ENCODE measurements at places on chromosomes 13 and 19. TPM values are rescaled to one million over a fixed set of nuclear protein-coding genes. Genes with fewer than 3 reads are reported as not detected.

The ZNF135 gene
- total RNA-seq, result 1.7 TPM

The IRGC gene
- not detected for total RNA-seq

The PROSER1 gene
- 114 TPM for total RNA-seq

The LYPD3 gene
- total RNA-seq, result 3.1 TPM

The ZNF787 gene
- 38.3 TPM for total RNA-seq

The KIR2DL1 gene
- total RNA-seq, result 0.24 TPM

The APC2 gene
- 0.02 TPM for total RNA-seq

The MZT1 gene
- 23.4 TPM for total RNA-seq

The TEX26 gene
- total RNA-seq, result not detected

The TSPAN16 gene
- total RNA-seq, result not detected

The DMKN gene
- 3.7 TPM for total RNA-seq

DNA sequence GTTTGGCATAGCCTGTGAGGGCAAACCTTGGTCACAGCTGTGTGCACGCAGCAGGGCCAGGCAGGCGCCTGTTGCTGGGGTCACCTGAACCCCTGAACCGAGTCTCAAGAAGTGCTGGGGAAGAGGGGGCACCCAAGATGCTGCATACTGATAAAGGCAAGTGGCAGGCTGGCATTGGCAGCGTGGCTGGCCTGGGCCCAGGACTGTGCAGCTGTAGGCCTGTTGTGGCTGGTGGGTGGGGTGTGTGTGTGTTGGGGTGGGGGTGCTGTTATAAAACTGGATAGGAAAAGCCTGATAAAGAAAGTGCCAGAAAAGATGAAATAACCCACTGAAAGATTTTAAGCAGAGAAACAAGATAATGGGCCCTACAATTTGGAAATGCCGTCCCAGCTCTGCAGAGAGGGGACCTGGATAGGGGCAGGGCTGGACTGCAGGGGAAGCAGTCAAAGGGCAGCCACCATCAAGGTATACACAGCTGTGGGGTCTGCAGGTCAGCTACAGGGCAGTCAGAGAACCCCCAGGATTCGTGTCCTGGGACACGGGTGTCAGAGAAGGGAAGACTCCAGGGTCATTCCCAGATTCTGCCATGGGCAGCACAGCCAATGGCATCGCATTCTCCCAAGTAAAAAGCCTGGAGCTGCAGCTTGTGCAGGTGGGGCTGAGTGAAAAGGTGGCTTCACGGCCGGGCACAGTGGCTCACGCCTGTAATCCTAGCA is 33.2 kb downstream of the CILP2 start:
- peaks cover 17% of the 10 kb centered on the region for H3K4me1 ChIP-seq
- H3K36me3 ChIP-seq, result peaks cover 14% of the 10 kb centered on the region
- no peak for DNase-seq
- no peaks in the 10 kb centered on the region for H3K27me3 ChIP-seq
- no peak overlapping the region for H3K27ac ChIP-seq
- H3K4me3 ChIP-seq, result no peak overlapping the region

DNA sequence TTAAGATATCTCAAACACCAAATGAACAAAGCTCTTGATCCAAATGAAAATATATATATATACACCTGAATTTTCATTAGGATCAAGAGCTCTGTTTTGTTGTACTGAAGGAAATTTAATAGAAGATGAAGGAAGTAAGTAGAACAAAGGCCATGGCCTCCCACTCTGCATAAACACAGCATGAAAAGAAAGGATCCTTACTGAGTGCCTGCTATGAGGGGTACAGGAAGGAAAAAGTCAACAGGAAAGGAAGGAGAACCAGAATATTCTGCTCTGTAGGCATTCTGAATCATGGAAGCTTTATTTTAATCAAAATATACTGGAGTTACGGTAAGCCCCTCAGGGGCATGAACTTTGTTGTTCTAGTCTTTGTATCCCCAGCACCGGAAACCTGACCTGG is 22.1 kb downstream of the TMTC4 start:
- H3K27ac ChIP-seq, result no peak overlapping the region
- H3K4me3 ChIP-seq, result no peak overlapping the region
- H3K27me3 ChIP-seq, result no peaks in the 10 kb centered on the region
- peaks cover 2% of the 10 kb centered on the region for H3K36me3 ChIP-seq

- H3K36me3 ChIP-seq, result no peaks in the 10 kb centered on the region
- DNase-seq, result peak; percentile 28
- H3K27me3 ChIP-seq, result no peaks in the 10 kb centered on the region
- H3K27ac ChIP-seq, result peak overlapping the region; percentile 48
- H3K4me3 ChIP-seq, result peak overlapping the region; percentile 73
These were observed 16.9 kb upstream of the CYP2S1 start for GRCh38 chr19:41175801-41176777.

DNA sequence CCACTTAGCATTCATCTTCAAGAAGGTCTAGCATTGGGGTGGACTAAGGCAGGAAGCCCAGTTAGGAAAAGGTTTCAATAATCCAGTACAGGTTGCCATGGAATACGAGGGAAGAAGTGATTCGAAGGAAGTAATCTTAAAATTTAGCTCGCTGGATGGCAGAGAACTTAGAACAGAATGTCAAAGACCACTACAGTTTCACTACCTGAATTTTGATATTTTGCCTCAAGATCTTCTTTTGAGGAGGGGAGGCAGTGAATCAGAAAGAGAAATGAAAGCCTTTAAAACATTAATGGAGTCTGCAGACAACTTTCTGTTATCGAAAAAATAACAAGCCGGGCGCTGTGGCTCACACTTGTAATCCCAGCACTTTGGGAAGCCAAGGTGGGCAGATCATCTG is 7.0 kb upstream of the RAB8A start:
- peaks cover 4% of the 10 kb centered on the region for H3K4me1 ChIP-seq
- no peak for DNase-seq
- H3K27me3 ChIP-seq, result no peaks in the 10 kb centered on the region
- H3K36me3 ChIP-seq, result peaks cover 22% of the 10 kb centered on the region
- H3K4me3 ChIP-seq, result no peak overlapping the region
- H3K27ac ChIP-seq, result peak overlapping the region; percentile 77

DNA sequence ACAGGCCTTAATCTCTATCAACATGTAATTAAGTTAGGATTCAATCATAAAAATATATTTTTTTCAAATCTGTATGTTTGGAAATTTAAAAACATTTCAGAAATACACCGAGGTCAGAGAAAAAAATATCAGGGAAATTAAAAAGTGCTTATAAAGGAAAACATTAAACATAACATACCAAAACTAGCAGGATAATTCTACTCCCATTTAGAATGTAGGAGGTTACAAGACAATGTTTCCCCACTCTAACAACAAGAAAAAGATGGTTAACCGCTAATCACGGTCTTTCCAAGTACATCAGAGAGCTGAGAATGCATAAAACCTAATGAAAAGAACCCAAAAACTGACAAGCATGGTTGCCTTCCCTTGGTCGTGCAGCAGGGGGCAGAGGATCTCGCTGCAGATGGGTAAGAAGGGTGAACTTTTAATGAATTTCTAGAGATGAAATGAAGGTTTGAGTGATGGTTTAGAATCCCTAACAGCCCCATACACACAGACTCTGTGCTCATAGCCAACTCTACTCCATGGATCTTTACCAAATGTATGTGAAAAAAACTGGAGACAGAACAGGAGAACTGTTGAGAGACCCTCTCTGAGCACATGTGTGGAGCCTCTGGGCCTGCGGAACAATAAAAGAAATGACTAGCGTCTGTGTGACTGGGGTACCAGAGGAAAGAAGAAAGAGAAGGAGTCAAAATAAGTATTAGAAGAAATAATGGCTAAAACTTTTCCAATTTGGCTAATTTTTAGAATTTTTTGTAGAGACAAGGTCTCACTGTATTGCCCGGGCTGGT is 51.3 kb upstream of the LSM14A start:
- peak; percentile 62 for DNase-seq
- no peak overlapping the region for H3K4me3 ChIP-seq

DNA sequence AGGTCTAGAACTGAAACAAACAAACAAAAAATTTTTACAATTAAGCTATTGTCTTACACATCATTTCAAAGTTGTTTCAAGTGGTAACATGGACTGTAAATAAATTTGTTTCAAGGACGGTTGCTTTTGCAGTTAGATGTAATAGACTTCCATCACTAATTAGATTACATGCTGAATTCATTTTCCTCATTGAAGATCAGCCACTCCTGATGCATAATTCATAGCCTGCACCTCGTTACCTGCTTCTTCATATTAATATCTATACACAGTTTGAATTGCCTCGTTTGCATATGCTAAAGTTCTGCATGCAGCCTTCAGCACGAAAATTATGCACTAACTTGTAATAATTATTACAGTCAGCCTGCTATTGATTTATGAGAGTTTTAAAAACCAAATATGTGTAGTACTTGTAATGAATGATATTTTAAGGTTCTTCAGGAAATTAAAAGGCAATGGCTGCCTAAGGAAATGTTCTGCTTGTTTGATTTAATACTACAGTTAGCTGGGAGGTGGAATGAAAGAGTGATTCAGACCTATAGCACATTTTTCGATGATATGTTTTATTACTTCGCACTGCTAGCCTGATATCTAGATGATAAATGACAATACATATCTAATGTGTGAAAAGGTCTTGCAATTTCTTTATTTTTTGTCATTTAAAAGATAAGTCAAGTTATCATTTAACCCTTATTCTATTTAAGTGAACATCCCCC is 184.9 kb downstream of the DACH1 start:
- no peaks in the 10 kb centered on the region for H3K36me3 ChIP-seq
- H3K27ac ChIP-seq, result no peak overlapping the region
- no peaks in the 10 kb centered on the region for H3K4me1 ChIP-seq
- H3K4me3 ChIP-seq, result no peak overlapping the region
- H3K27me3 ChIP-seq, result no peaks in the 10 kb centered on the region

GRCh38 chr19:43524922-43525835 is 1.8 kb downstream of the ETHE1 start:
- peaks cover 36% of the 10 kb centered on the region for H3K4me1 ChIP-seq
- H3K27me3 ChIP-seq, result no peaks in the 10 kb centered on the region
- peak overlapping the region; percentile 99 for H3K27ac ChIP-seq
- H3K4me3 ChIP-seq, result peak overlapping the region; percentile 95

DNA sequence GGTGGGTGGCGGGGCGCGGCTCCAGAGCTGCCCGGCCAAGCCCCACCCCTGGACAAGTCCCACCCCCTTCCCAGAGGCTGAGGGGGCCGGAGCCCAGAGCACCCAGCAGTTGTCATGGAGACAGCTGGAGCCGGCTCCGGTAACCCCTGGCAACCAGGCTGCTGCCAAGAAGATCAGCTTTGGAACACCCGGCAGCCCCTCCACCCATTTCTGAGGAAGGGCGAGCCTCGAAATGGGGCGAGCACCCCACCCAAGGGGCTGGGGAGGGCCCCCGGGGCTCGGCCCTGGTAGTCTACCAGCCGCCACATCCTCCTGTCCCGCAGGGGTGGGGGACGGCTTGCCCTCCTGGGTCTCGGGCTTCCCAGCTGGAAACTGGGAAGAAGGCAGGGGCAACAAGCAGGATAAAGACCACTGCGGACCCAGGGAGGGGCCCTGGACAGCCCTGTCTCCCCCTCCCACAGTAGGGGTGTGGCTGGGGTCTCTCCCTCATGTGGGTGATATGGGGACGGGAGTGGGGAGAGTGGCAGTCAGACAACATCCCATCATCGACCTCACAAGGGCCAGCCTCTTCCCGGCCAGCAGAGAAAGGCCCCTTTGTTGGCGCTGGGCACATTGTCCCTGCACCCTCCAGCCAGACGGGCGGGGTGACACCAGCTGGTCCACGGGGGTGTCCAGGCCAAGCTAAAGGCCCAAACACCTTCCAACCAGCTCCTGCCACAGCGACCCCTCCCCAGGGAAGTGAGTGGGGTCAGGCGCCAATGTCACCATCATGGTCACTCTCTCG is 1.5 kb downstream of the CERS1 start:
- H3K27ac ChIP-seq, result no peak overlapping the region
- peaks cover 11% of the 10 kb centered on the region for H3K4me1 ChIP-seq
- peaks cover 2% of the 10 kb centered on the region for H3K36me3 ChIP-seq

DNA sequence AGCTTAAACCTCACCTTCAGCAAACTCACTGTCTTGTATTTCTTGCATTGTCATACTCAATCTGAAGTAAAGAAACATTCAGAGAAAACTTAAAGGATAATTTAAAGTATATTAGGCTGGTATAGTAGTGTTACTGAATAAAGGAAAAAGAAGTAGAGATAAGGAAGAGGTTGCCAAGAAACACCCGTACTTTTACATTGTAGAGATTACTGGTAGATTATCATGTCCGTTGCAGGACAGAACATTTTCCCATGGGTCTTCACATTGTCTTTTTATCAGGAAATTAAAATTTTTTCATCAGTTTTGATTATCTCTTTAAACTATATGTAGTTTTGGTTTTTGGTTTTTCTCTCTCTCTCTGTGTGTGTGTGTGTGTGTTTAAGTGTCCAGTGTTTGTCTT is 19.9 kb upstream of the GPR183 start:
- peak overlapping the region; percentile 39 for H3K27ac ChIP-seq
- H3K4me3 ChIP-seq, result no peak overlapping the region
- DNase-seq, result no peak

- peak overlapping the region; percentile 83 for H3K4me3 ChIP-seq
- no peak overlapping the region for H3K27ac ChIP-seq
- H3K4me1 ChIP-seq, result peaks cover 76% of the 10 kb centered on the region
- peaks cover 55% of the 10 kb centered on the region for H3K27me3 ChIP-seq
These were observed 1.0 kb upstream of the ICAM5 start for GRCh38 chr19:10288662-10289166.

DNA sequence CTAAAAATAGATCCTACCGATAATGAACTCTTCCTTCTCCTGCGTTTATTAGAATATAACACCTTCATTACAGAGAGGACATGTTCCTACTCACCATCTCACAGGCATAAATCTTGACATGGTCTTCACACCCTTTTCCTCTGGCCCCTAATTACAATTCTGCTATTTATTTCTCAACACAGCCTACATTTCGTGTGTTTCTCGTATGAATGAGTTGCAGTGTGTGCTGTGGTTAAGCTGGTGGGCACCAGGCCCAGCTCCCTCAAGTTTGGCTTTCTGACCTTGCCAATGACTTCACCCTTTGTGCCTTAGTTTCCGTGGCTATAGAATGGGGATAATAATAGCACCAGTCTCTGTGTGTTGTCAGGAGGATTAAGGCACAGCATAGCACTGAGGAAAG is 12.3 kb upstream of the KATNAL1 start:
- H3K27me3 ChIP-seq, result no peaks in the 10 kb centered on the region
- H3K4me1 ChIP-seq, result no peaks in the 10 kb centered on the region
- H3K27ac ChIP-seq, result no peak overlapping the region
- DNase-seq, result no peak
- no peak overlapping the region for H3K4me3 ChIP-seq

- no peaks in the 10 kb centered on the region for H3K36me3 ChIP-seq
- peak overlapping the region; percentile 36 for H3K4me3 ChIP-seq
- DNase-seq, result no peak
- no peaks in the 10 kb centered on the region for H3K27me3 ChIP-seq
These were observed 16.5 kb upstream of the ATP1A3 start for GRCh38 chr19:42010245-42011126.

DNA sequence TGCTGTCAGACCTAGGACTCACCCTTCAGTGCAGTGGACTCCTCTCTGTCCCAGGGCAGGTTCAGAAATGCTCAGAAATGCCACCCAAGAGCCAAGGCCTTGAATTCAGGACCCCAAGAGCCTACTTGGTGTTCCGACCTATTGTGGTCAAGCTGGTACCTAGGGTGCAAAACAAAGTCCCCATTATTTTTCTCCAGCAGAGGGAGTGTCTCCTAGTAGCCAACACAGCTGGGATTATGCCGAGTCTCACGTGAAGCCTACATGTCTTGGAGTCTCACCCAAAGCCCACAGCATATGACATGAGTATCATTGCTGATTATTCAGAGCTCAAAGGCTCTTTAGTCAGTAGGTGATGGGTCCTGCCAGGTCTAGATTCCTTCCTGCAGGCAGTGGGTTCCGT is 671.1 kb upstream of the SPRY2 start:
- no peak overlapping the region for H3K27ac ChIP-seq
- no peak overlapping the region for H3K4me3 ChIP-seq
- DNase-seq, result no peak
- no peaks in the 10 kb centered on the region for H3K27me3 ChIP-seq

- no peaks in the 10 kb centered on the region for H3K4me1 ChIP-seq
- H3K27me3 ChIP-seq, result no peaks in the 10 kb centered on the region
- DNase-seq, result peak; percentile 80
- H3K4me3 ChIP-seq, result no peak overlapping the region
- no peaks in the 10 kb centered on the region for H3K36me3 ChIP-seq
These were observed 590 bp upstream of the LGI4 start for GRCh38 chr19:35135389-35135909.

Measured in activated T-cell treated with anti-CD3 and anti-CD28 coated beads, Interleukin-2, amount 50 U/mL, for 72 hours (primary cell).